ENCODE measurements at places on chromosomes 5 and 9.
A peak's percentile ranks its signal among the peaks of the same experiment; 100 is the strongest.

DNA sequence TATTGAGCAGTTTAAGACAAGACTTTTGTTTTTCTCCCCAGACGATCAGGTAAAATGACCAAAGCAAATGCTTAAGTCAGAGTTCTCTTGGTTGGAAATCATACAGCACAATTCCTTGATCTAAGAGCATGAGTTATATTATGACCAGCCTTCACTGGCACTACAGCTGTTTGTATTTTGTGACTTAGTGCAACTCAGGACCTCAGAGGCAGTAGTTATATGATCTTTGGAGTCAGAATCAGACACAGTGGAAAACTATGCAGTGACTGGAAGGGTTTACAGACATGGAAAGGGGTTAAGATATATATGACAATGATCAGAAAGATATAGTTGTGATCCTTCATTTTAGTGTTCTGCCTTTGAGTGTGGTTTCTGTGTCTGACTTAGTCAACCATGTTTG lies 24.3 kb downstream of the RAD23B start:
- DNase-seq, result no peak

GRCh38 chr9:10148796-10149195 lies 464.0 kb downstream of the PTPRD start:
- DNase-seq, result no peak

GRCh38 chr5:74638970-74639806 lies 1.3 kb downstream of the ENC1 start:
- peak; percentile 65 for DNase-seq

GRCh38 chr9:6564360-6564759 lies 81.2 kb downstream of the GLDC start:
- DNase-seq, result peak; percentile 54
